ENCODE measurements at places on chromosomes 2 and 18. TPM values are rescaled to one million over a fixed set of nuclear protein-coding genes. Genes with fewer than 3 reads are reported as not detected.

GRCh38 chr2:22020091-22020742 is 896.4 kb downstream of the TDRD15 start:
- no peak for DNase-seq

GRCh38 chr2:131132729-131133128 is 27.6 kb downstream of the PLEKHB2 start:
- DNase-seq: no peak

GRCh38 chr2:120586507-120587278 is 149.0 kb upstream of the GLI2 start:
- DNase-seq: no peak

DNA sequence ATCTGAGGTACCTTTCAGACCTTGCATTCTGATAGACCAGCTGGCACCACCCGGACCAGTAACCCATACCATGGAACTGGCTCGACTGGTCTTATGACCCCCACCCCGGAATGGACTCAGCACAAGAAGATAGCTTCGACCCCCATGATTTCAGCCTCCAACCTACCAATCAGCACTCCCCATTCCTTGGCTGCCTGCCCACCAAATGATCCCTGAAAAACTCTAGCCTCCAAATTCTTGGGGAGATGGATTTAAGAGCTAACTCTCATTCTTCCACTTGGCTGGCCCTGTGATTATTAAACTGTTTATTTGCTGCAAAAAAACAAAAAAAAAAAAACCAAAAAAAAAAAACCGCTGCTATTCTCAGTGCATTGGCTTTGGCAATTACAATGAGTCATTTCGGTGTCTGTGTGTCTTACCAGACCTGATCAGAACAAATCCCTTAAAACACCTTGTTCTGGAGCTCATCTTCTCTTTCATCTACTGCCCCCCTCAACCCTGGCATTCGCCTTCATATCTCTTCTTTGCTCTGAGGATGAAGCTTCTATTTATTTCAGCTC is 60.1 kb upstream of the KIF5C start:
- DNase-seq: peak; percentile 7

- no peak for DNase-seq
These were observed 43.9 kb downstream of the CAVIN2 start for GRCh38 chr2:191803007-191803406.

GRCh38 chr18:54117853-54118773 is 106.4 kb downstream of the MBD2 start:
- no peak for DNase-seq

KIAA2012 gene
- total RNA-seq: not detected

Data from MG63 (cell line).